NCI-H774 (cell line): ENCODE measurements at places on chromosomes 2 and 18.

DNA sequence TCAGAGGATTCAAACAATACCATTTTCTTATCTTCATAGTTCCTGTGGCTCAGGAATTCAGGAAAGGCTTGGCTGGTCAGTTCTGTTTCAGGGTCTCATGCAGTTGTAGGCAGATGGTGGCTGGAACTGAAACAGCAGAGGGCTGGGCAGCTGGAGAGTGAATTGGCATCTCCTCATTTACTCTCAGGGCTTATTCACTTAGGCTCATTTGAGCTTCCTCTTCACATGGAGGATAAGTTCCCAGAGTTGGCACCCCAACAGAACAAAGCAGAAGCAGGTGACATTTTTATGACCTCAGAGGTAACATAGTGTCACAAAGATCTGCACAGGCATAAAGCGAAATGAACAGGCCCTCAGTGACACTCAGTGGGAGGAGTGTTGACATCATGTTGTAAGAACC is 66.1 kb downstream of the RBBP8 start:
- DNase-seq: no peak

GRCh38 chr18:72826736-72827135 is 41.1 kb downstream of the NETO1 start:
- DNase-seq: no peak

- peak; percentile 9 for DNase-seq
Observed at GRCh38 chr18:32349728-32350395, 120.8 kb downstream of the GAREM1 start.

GRCh38 chr2:84854850-84855249 is 26.0 kb downstream of the TRABD2A start:
- DNase-seq: no peak

DNA sequence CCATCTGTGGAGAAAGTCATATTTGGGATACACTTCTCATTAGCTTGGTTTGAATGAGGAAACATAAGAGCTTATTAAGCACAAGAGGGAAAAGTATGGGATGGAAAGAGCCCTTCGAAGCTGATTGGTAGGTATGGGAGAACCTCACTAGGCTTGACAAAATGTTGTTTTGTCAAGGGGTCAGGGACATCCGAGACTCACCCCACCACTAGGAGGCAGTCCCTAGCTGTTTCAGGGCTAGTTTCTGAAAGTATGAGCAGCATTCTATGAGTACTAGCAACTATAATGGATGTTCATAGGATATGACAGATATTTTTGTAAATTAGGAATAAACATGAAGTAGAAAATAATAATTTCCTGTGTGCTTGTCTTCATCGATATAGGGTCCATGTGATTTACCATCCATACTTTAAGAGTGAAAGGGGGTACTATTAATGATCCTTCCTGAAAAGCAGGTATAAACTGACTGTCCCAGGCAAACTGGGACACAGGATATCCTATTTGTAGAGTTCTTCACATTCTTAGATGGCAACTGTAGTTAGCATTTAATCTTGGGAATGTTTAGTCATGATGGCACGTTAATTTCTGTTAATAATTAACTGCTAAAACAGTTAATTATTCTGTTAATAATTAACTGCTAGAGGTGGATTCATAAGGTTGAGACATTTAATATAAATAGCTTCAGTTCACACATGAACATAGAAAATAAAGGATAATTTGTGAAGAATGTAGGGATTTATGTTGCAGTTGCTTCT is 28.4 kb downstream of the OTX1 start:
- DNase-seq: no peak

DNA sequence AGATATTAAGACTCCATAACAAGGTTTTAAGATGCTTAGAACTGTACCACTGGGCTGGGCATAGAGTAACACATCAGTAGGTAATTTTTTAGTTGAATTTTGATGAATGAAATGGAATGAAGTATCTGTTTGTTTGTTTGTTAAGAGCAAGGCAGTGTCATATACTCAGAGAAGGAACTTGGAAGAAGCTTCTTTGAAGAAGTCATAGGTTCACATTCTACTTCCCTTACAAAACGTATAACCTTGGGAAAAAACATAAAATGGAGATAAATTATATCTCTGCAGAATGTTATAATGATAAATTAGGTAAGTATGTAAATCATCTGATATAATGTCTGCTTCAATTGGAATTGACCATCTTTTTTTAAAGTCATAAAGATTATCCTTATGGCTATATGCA is 122.1 kb upstream of the SLC39A10 start:
- no peak for DNase-seq

DNA sequence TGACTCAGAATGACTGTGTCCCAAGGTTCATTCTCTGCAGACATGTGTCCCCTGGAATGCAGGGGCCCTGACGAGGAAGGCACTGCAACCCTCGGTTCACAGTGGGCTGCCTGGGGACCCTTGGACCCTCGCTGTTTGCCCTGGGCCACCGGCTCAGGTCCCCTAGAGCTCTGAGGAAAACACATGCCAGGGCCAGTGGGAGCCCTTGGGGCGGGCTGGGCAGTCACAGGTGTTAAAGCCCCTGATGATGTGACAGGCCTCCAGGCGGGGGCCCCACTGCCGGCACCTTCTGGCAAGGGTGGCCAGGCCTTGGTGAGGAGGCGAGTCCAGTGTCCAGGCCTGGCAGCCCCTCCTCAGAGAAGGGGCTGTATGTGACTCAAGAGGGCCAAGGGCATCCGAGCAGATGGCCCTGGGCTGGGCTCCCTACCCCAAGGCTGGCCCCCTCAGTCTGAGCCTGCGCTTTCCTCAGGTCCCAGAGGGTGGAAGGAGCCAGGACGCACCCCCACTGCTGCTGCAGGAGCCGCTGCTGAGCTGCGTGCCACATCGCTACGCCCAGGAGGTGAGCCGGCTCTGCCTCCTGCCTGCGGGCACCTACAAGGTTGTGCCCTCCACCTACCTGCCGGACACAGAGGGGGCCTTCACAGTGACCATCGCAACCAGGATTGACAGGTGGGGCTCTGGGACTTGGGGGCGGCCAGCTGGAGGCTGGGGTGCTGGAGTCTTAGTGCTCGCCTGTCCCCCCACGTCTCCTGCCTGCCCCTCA is 11.1 kb downstream of the CAPN10 start:
- DNase-seq: no peak

DNA sequence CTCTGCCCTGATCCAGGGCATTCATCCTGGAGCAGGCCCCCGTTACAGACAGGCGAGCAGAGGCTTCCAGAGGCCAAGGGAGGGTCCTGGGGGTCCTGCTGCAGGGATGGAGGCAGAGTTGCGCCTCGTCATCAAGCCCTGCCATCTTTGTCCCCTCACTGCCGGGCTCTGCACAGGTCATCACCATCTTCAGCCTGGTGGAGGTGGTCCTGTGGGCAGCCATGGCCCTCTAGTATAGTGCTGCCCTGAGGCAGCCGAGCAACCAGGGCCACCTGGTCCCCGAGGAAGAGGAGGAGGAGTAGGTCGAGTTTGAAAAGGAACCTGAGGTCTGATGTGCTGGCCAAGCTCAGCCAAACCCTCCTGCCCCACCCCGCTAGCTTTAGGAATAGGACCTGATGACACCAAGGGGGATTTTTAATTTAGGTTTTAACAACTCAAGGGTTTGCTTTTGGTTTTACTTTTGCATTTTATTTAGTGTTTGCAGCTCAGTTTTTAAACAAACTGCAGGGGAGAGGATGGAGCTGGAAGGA is 8.8 kb upstream of the ALPI start:
- no peak for DNase-seq

DNA sequence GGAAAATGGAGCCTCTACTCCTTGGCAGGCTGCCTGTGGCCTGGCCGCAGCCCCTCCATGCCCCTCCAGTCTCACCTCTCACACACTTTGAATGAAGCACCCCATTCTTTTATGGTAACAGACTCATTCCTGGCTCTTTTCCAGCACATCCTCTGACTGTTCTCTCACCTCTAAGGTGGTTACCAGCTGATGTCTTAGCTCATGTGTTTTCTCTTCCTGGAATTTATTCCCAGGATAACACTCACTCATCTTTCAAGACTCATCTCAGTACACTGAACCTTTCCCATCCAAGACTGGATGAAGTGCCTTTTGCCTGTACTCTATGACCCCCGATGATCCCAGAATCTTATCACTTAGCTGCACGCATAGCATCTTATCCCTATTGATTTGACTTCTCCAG is 50.6 kb downstream of the SLC9A4 start:
- DNase-seq: no peak

DNA sequence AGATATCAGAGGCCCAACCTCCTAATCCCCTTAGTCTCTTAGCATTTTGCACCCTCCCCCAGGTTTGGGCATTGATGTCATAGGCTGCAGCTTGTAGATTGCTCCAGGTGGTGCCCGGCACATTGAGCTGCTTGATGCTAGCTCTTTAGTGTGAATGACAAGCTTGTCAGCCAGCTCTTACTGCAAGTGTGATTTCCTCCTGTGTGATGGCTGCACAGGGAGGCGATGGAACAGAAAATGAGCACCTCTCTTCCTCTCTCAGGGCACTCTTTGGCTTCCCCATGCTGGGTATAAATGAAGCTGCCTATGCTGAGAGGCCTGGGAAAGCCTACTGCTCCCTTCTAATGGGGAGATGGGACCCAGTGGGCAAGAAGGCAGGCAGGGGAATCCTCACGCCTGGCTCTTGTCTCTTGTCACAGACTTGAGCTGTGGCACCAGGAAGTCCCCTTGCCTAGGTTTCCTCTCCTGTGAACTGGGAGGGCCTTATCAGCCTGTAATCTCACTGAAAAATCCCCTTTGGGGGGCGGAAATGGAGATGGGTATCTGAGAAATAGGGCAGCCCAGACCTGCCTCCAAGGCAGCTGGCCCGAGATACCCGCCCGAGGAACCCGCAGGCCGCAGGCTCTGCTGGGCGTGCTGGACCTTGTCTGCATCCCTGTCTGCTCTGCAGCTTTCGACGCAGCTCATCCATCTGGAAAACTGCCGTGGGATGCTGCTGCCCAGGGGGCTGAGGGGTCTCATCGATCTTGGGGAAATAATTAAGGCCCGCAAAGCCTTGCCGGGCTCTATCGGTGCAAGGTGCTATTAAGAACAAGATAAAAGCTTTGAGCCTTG is 163.5 kb upstream of the CXCR4 start:
- no peak for DNase-seq

DNA sequence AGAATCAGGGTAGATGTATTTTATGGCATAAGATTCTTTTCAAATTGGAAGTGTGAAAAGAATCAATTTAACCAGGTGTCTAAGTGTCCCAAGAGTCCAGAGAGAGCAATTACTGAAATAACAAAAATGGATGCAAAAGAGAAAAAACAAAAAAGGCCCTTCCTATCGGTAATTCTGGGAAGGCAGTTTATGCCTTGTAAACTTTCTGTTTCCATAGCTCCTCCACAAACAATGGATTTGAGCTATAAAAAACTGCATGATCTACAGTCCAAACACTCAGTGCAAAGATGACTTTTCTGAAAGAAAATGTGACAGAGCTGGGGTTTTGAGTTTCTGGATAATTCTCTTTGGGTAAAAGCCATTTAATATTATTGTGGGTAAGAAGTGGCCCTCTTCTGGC is 366.1 kb downstream of the EN1 start:
- DNase-seq: no peak

GRCh38 chr2:13046557-13047165 is 329.9 kb downstream of the TRIB2 start:
- no peak for DNase-seq

DNA sequence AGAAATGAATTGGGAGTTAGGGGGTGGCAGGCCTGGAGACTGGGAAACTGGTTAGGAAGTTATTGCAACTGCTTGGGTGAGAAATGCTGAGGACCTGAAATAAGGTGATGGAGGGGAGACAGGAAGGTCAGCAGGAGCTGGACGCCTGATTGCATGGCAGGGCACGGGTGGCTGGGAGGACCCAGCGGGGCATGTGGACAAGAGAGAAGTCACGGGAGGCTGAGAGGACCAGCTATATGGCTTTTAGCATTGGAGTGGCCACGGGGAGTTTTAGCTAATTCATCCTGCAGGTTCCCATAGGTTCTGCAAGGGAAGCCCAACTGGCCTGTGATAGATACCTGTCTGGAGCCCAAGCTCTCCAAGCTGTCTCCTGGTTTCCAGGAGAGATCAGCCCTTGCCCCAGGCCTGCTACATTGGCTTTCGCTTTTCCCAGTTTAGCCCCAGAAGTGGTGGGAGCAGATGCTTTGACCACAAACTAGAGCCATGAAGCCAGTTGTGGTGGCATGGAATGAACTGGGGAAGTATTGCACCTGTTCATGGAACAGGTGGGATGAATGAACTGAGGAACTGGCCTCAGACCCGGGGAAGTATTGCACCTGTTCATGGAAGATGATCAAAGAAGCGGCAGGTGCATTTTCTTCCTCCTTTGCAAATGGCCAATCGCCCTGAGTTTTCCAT is 93.6 kb upstream of the TAF1B start:
- no peak for DNase-seq

DNA sequence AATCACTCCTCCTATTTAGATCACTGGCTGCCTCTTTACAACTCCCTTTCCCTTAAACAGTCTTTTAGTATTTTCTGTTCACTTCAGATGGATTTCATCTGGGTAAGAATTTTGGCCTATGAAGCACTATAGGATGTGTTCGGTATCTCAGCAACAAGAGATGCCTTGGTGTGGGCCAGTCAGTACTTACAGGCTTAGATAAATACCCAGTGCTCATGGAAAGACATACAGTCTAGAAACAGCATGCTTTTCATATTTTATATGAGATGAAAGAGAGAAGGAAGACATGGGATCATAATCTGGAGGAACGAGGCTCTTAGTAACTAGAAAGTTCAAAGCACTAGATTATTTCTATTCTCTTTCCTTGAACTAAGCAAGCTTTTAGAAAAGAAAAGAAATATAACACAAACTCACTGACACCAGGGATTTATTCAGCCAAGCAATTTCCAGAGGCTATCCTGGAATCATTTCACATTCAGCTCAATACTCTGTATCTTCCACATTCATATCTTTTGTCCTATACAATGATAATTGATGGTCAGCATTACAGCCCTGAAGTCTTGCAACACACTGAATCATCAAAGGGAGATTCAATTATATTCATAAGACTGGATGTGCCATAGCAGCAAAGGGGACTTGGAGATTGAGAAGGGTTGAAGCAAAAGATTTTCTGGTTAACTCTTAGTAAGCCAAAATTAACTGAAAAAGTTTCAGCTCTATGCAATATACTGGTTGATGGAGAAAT is 408.8 kb upstream of the LYPD1 start:
- DNase-seq: no peak

DNA sequence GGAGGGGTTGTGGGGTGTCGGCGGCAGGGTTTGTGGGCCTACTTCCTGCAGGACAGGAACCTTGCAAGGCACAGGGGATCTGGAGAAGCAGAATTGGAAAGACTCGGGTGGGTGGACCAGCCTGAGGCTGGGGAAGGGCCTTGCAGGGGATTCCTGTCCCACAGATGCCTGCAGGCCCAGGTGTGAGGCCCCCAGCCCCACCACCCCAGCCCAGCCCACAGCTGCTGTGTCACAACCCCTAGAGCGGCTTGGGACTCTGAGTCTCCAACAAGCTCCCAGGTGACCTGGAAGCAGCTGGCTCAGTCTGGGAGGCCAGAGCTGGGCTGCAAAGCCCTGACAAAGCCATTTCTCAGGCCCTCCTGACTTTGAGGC is 93.1 kb downstream of the ZFP36L2 start:
- no peak for DNase-seq
